ENCODE measurements at places on chromosomes 12 and 14. TPM values are rescaled to one million over a fixed set of nuclear protein-coding genes. Genes with fewer than 3 reads are reported as not detected.
A peak's percentile ranks its signal among the peaks of the same experiment; 100 is the strongest.

GRCh38 chr12:85829391-85829790, 6.8 kb downstream of the RASSF9 start:
- no peak for DNase-seq

The SLC5A8 gene
- total RNA-seq, result not detected

The DBX2 gene
- 0.93 TPM for total RNA-seq

The MSI1 gene
- total RNA-seq, result 0.28 TPM

The RHOJ gene
- total RNA-seq, result 22.8 TPM

DNA sequence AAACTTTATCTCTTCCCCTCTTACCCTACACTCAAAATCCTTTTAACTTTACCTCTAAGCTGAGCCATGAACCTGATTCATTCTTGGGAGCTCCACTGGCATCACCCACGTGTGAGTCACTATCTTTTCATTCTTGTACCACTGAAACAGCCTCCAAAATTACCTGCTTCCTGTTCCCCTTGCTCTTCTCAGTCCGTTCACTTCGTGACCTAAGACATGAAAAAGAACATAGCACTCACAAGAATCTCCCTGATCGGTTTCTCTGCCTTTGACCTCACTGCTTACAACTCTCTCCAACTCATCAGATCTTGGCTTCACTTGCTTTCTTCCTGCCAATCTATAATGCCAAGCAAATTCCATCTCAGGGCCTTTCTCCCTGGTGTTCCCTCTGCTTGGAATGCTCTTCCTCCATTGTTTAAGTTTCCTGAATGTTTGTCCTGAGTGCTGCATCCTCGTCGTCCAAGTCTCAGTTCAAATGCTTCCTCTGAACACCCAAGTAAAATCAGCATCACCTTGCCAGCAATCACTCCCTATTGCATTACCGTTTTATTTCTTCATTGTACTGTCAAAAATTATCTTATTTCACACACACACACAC, 9.2 kb downstream of the GLIPR1 start:
- no peak for DNase-seq

- DNase-seq, result no peak
Observed at GRCh38 chr14:53510281-53510912, 357.3 kb upstream of the DDHD1 start.

The KCNK10 gene
- not detected for total RNA-seq

- no peak for DNase-seq
Observed at GRCh38 chr14:53807542-53807941, 149.1 kb downstream of the BMP4 start.

GRCh38 chr12:79373896-79374499, 316.8 kb downstream of the PAWR start:
- no peak for DNase-seq

- DNase-seq, result no peak
Observed at GRCh38 chr12:106490264-106490663, 92.5 kb upstream of the RFX4 start.

The LIMA1 gene
- 80.2 TPM for total RNA-seq

- DNase-seq, result no peak
Observed at GRCh38 chr14:89231426-89232113, 185.5 kb downstream of the FOXN3 start.

DNA sequence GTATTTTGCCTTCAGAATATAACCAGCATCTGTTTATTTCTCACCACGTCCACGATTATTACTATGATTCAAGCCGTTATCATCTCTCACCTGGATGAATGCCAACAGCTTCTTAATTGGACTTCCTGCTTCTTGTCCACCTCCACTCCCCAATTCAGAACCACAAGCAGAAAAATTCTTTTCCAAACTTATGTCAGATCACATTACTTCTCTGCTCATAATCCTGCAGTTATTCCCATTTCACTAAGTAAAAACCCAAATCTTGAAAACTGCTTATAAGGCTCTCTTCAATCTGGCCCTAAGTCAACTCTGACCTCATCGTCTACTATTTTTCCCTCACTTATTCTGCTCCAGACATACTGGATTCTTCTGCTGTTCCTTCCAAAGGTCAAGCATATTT, 2.0 kb downstream of the CRY1 start:
- DNase-seq, result no peak

GRCh38 chr12:127632461-127632860, 634.5 kb upstream of the TMEM132C start:
- DNase-seq, result no peak

DNA sequence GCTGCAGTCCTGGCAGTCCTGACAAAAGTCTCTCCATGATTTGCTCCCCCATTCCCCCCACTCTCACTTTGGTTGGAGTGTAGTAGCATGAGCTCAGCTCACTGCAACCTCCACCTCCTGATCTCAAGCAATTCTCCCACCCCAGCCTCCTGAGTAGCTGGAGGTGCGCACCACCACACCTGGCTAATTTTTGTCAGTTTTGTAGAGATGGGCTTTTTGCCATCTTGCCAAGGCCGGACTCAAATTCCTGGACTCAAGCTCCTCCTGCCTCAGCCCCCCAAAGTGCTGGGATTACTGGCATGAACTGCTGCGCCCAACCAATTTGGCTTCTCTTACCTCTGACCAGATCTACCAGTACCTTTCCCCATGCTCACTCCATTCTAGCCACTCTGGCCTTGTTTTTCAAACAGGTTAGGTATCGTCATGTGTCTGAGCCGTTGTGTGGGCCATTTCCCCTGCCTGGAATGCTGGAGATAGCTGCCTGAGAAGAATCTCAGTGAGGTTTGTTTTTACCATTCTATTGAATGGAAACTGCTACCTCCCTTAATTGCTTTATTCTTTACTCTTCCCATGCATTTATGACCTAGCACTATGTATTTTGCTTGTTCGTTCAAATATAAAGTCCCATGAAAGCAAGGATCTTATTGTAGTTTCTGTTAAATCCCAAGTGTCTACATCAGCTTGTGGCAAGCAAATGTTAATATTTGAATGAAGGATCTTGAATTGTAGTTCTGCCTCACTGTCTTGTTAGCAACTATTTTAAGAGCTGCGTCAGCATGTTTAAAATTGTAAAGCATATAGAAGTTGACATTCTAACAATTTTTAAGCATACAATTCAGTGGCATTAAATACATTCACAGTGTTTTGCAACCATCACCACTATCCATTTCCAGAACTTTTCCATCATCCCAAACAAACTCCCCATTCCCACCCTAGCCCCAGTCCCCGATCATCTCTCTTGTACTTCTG, 39.7 kb downstream of the CPSF6 start:
- DNase-seq, result no peak

- peak; percentile 84 for DNase-seq
Observed at GRCh38 chr14:81450100-81450531, 50.0 kb upstream of the STON2 start.

The CPNE8 gene
- total RNA-seq, result 18.5 TPM

The OR4K2 gene
- total RNA-seq, result not detected

DNA sequence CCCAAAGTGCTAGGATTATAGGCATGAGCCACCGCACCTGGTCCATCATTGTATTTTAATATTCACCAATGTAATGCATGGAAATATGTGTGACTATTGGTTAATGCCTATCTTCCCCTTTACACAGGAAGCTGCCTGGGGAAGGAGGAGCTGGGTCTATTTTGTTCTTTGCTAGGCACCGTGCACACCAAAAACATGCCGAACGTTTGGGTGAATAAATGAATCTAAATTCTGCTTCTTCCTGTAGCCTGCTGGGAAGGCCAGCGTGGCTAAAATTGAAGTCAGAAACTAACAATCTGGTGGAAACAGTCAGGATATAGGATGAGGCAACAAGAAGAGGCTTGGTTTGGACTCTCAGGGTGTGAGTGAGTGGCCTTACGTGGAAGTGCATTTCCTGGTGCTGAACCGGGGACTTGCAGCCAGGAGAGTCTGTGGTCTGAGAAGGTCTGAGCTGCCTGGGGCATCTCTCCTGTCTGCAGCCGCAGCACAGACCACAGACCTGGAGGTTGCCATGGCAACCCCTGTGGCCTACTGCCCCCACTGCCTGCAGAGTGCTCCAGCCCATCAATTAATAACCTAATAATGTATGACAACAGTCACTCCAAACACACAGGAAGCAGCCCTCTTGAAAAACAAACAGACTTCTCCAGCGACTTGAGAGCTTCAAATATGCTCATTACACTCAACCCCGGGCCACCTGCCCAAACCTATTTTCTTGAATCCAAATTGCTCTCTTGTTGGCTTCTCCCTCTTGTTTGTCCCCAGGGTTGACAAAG, 5.5 kb upstream of the GPR68 start:
- no peak for DNase-seq

The RAPGEF3 gene
- 33.5 TPM for total RNA-seq

The DHRS2 gene
- not detected for total RNA-seq

- DNase-seq, result no peak
Observed at GRCh38 chr14:51367600-51367931, 127.5 kb downstream of the TMX1 start.

The HSP90AA1 gene
- total RNA-seq, result 464 TPM

DNA sequence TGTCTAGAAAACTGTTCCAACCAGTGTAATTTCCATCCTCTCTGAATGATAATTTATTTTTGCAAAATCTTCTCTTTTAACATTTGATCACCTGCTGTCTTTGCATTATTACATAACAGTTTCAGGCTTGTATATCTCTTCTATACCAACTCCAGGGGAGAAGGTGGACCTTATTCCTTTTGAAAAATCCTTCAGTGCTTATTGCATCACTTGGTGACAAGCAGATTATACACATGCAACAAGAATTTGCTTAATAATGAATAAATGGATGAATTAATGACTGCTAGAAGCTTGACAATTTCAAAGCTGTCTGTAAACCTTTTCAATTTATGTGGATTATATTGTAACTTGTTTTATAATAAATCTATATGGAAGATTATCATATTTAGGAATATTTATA, 37.3 kb upstream of the C12orf75 start:
- no peak for DNase-seq

DNA sequence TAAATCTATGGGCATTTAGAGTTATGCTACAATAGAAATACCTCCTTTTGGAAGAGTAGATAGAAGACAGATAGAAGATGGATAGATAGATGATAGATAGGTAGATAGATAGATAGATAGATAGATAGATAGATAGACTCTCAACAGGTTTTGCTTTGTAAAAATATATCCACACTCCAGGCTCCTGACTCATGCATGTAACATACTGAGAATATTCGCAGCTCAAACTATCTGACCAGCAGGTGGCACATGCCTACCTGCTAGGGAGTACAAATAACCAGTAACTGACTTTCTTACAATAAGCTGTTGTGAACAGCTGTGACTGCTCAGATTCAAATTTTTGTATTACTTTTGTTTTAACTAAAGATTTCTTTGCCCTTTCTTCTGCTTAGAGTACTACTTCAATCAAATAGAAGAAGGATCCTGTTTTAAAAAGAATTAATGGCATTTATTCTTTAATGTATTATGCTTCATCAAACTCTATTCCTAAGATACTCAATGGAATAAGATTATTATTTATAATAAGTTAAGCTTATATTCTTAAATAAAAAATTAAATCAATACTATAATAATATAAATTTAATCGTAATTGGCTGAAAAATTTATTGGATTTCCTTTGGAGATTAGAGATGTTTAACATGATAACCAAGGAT, 15.8 kb upstream of the CPNE8 start:
- DNase-seq, result no peak

DNA sequence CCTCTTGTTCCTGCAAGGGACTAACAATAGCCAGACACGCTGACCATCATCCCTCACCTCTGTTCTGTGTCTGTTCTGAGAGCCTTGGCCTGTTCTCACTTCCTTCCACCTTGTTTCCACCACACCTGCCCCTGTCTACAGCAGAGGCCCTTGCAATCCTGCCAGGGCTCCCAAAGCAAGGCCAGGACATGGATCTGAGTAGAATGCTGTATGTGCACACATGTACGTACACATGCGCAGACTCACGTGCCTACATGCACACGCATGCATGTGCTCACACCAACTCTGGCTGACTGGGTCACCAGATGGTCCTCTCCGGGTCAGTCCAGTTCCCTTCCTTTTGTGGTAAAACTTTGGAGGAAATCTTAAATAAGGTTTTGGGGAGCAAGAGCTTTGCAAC, 133.0 kb upstream of the C14orf180 start:
- no peak for DNase-seq

DNA sequence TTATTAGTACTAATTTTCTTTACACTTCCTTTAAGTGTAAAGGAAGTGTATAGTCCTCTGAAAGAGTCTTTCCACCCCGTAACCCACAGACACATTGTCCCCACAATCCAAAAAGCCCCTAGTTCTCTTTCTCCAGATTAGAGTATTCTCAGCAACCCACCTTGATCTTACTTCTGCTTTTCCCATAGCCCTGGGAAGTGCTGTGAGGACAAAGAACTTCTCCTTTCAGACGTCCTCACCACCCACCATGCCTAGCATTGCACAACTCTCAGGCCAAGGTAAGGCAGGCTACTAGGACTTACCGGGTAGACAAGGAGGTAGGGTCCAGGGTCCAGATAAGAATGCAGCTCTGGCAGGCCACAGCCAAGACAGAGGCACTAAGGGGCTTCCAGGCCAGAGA, 7.4 kb downstream of the AAAS start:
- DNase-seq, result no peak

DNA sequence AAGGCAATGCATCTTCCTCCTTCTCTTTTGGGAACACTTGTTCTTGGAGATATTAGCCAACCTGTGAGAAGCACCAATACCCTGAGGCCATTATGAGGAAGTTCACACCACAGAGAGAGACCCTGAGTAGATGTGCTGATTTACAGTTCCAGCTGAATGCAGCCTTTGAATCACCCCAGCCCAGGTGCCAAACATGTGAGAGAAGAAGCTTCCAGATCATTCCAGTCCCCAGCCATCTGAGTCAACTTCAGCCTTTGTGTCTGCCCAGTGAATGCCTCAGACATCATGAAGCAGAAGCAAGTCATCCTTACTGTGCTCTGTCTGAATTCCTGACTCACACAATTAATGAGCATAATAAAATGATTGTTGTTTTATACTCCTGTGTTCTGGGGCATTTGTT, 25.1 kb downstream of the C12orf42 start:
- no peak for DNase-seq

DNA sequence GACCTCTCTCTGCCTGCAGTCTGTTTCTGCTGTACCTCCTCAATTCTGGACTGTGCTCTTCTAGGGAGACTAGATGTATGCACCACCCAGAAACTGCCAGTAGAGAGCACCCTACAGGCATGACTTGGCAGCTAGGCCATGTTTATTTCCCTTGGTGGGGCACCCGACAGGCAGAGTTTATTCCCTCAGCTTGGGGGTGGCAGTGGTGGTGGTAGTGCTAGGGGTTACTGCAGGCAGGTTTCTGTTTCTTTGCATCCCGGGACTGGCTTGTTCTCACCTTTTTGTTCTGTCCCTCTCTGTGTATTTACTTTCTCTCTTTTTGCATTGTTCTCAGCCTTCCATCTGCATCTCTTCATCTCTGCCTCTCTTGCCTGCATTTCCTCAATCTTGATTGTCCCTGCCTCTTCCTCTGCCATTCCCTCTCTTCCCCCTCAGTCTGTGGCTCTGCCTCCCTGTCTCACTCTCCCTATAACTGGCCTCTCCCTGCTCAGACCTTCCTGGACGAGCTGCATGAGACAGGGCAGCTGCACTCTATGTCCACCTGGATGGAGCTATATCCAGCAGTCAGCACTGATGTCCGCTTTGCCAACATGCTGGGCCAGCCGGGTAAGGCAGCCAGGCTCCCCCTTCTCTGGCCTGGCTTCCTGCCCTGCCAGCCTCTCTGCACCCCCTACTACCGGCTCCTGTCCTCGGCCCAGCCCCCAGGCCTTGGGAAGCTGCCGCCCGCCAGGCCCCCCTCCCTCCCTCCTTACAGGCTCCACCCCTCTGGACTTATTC, 13.8 kb downstream of the PRPF40B start:
- DNase-seq, result no peak

The KLRC4 gene
- total RNA-seq, result not detected

The VRK1 gene
- 10.7 TPM for total RNA-seq

The OR11H12 gene
- not detected for total RNA-seq

The KRT7 gene
- 4.1 TPM for total RNA-seq

Data from posterior vena cava (tissue), 2 donors.